Osteoblast (primary cell): ENCODE measurements at places on chromosomes 1 and 21. TPM values are rescaled to one million over a fixed set of nuclear protein-coding genes. Genes with fewer than 3 reads are reported as not detected.
A peak's percentile ranks its signal among the peaks of the same experiment; 100 is the strongest.

GRCh38 chr1:76330991-76331603, 256.6 kb downstream of the ST6GALNAC3 start:
- DNase-seq = no peak

- peak; percentile 76 for DNase-seq
Measured at GRCh38 chr1:9589719-9590157, 1.0 kb downstream of the TMEM201 start.

DNA sequence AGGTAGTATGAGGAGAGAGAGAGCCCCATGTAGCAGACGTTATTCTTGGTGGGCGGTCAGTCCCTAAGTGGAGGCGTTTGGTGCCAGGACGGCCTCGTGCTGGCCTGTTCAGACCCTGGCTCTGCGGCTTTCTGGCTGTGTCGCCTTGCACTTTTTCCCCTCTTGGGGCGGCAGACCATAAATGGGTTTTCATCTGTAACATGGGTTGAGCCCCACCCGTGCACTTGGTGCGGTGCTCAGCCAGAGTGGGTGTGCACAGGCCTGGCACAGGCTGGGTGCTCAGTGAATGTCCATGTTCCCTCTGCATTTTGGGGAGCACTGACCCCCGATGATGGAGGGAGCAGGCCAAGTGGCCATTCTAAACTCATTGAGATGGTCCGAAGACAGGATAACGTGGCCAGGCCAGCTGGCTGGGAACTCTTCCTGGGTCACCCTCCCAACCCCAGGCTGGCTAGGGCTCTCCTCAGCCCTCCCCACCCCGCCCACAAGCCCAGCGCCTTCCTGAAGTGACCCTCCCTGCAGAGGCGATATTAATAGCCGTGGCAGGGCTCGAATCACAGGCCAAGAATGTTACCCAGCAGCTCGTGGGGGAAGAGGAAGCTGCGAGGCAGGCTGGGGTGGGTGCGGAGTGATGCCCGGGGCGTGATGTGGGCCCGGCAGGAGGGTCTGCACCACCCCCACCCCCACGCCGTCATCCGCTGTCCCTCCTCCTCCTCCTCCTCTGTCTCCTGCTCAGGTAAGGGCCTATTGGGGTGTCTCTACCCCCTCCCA, 78.5 kb downstream of the ARHGEF10L start:
- peak; percentile 96 for DNase-seq

GRCh38 chr1:113861641-113862040, 9.9 kb downstream of the PTPN22 start:
- no peak for DNase-seq

- no peak for DNase-seq
Measured at GRCh38 chr1:176144526-176144925, 62.6 kb downstream of the COP1 start.

GRCh38 chr1:21706151-21706835, 37.1 kb upstream of the RAP1GAP start:
- no peak for DNase-seq

DNA sequence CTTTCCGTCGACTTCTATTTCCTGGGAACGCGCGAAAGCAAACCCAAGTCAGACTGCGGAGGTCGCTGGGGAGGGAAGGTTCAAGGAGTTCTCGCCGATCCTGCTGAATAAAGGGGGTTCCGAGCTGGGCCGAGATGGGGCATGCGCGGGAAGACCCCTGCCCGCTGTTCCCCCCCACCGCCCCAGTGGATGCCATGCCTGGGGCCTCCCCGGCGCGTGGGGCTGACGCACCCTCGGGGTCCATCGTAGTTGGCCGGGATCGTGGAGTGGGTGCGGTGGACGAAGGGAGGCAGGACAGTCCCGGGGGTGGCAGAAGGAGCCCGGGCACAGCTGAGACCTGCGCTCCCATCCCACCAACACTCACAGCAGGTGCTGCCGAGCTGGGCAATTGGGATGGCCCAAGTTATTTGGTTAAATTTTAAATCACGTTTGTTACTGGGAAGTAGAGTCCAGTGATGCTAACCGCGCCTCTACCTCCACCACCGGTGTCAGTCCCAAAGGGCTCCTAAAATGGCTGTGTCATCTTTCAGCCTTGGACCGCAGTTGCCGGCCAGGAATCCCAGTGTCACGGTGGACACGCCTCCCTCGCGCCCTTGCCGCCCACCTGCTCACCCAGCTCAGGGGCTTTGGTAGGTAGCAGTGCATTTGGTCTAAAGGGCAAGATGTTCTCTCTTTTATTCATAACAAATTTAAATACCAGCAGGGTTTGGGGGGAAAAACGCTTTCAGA, 801 bp downstream of the MX1 start:
- peak; percentile 73 for DNase-seq

- DNase-seq = no peak
Measured at GRCh38 chr21:39730418-39731157, 14.4 kb upstream of the IGSF5 start.

Gene LENEP
- 0.88 TPM in 1 of 2 replicates, not detected in the other for total RNA-seq
